CD4-positive, CD25-positive, alpha-beta regulatory T cell (primary cell): ENCODE measurements at places on chromosomes 5 and 9. TPM values are rescaled to one million over a fixed set of nuclear protein-coding genes. Genes with fewer than 3 reads are reported as not detected.

The FCHO2 gene
- 0.68 TPM for polyA plus RNA-seq

The SLC45A2 gene
- polyA plus RNA-seq = not detected

The ELAVL2 gene
- not detected for polyA plus RNA-seq

The EDIL3 gene
- not detected for polyA plus RNA-seq

The TLE4 gene
- 19.5 TPM for polyA plus RNA-seq

The PAEP gene
- not detected for polyA plus RNA-seq

The OCLN gene
- polyA plus RNA-seq = 0.09 TPM

The NEUROG1 gene
- not detected for polyA plus RNA-seq

The FOXD1 gene
- polyA plus RNA-seq = not detected

The FAM221B gene
- 0.03 TPM for polyA plus RNA-seq

The EPB41L4B gene
- not detected for polyA plus RNA-seq

The RNF44 gene
- polyA plus RNA-seq = 3.0 TPM

The SLC1A3 gene
- not detected for polyA plus RNA-seq

The SRP19 gene
- polyA plus RNA-seq = 215 TPM

The ENHO gene
- 0.16 TPM for polyA plus RNA-seq

The PCDHGA6 gene
- polyA plus RNA-seq = not detected

The LHFPL2 gene
- polyA plus RNA-seq = 0.42 TPM

The PMPCA gene
- 39.1 TPM for polyA plus RNA-seq

The RNF180 gene
- polyA plus RNA-seq = not detected

The MAN2A1 gene
- 26.5 TPM for polyA plus RNA-seq

The CFAP77 gene
- polyA plus RNA-seq = not detected

The PCDHA9 gene
- polyA plus RNA-seq = not detected

The ZDHHC21 gene
- polyA plus RNA-seq = 0.95 TPM

The GCNT1 gene
- 9.5 TPM for polyA plus RNA-seq

The CNTFR gene
- polyA plus RNA-seq = not detected

The RMRP gene
- not detected for polyA plus RNA-seq

The SPATA31A7 gene
- not detected for polyA plus RNA-seq

The ATOSB gene
- polyA plus RNA-seq = 4.2 TPM

The SHISAL2B gene
- not detected for polyA plus RNA-seq

The GRM6 gene
- polyA plus RNA-seq = not detected
